ENCODE measurements at places on chromosomes 2 and 18.

DNA sequence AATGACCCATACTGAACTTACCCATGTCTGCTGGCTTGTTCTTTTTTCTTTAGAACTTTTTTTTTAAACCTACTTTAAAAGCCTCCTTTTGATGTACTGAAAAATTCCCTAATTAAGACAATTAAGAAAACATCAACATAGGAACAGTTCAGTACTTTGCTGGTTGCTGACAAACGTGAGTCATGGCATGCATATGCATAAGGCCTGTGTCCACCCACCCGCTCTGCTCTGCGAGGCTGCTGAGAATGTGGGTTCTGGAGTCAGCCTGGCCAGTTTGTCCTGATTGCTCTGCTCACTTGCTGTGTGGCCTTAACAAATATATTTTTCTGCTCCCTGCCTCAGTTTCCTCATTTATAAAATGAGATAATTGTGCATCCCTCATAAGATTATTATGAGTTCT is 27.3 kb downstream of the LAMA3 start:
- no peaks in the 10 kb centered on the region for H3K36me3 ChIP-seq
- peak overlapping the region; percentile 43 for H3K27ac ChIP-seq
- DNase-seq = no peak
- H3K27me3 ChIP-seq = no peaks in the 10 kb centered on the region

DNA sequence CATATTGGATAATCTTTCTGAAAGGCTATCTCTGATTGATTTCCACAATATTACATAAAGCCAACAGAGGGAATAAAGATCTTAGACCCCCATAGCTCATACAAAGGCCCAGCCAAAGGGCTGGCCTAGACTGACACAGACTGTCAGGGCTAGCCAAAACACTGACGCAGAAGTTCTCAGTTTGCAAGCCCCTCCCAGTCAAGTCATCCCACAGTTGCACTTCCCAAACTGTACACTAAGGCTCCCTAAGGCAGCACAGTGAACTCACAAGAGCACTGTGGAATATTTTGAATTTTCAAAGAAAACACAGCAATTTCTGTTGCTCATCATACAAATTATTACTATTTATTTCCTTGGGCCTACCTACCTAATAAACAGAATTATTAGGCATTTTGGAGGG is 244.9 kb downstream of the SP3 start:
- H3K36me3 ChIP-seq = no peaks in the 10 kb centered on the region
- H3K4me1 ChIP-seq = no peaks in the 10 kb centered on the region
- DNase-seq = no peak
- H3K4me3 ChIP-seq = no peak overlapping the region

DNA sequence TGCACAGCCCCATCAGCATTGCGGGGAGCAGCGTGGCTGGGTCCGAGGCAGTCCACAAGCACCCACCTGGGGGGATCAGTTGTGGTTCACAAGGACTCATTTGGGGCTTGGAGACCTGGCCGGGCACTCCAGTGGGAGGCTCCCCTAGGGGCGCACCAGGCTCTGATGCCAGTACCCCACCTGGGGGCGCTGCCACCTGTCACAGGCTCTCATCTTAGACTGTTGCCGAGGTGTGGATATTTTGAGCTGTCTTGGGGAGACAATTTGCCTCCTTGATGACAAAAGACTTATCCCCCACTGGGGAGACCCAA is 3.0 kb downstream of the ADRA2B start:
- no peak overlapping the region for H3K27ac ChIP-seq

DNA sequence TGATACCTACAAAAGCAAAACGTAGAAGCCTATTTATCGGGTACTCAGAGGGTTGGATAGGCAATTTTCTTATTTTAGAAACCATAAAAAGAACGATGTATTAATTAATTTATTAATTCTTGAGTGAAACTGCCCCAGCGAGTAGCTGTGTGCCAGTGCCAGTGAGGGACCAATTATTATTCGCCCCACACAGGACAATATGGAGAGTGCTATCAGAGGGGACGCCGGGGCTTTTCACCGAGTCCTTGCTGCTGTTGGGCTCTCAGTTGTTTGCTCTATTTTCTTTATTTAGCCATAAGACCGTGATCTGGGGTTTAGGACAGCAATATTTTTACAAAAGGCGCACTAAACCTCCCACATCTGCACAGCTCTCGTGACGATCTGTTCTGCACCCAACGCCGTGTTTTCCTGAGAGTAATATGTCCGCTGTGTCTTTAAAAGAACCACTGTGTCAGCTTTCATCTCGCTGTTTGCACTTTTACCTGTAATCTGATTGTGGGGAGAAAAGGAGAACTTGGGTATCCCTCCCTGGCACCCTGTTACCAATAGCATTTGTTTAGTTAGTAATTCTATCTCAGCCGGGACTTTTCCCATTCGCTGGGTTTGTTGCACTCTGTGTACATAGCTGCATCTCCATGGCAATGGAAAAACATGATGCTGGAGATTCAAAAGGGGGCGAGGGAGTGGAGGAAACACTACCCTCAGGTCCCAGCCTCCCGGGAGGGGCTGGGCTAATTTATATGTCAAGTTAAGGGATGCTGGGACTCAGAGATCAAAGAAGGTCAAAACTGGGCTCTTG is 30.1 kb upstream of the ZNF516 start:
- no peaks in the 10 kb centered on the region for H3K36me3 ChIP-seq
- H3K4me3 ChIP-seq = peak overlapping the region; percentile 38
- H3K4me1 ChIP-seq = peaks cover 10% of the 10 kb centered on the region
- H3K27ac ChIP-seq = peak overlapping the region; percentile 68

- H3K4me3 ChIP-seq = no peak overlapping the region
- H3K27ac ChIP-seq = no peak overlapping the region
- no peaks in the 10 kb centered on the region for H3K27me3 ChIP-seq
- no peak for DNase-seq
Observed at GRCh38 chr2:170088776-170089175, 89.2 kb upstream of the MYO3B start.

- H3K4me3 ChIP-seq = no peak overlapping the region
- H3K27ac ChIP-seq = no peak overlapping the region
- no peaks in the 10 kb centered on the region for H3K36me3 ChIP-seq
- DNase-seq = no peak
- H3K4me1 ChIP-seq = peaks cover 6% of the 10 kb centered on the region
- H3K27me3 ChIP-seq = peaks cover 7% of the 10 kb centered on the region
Observed at GRCh38 chr18:59576541-59577385, 120.5 kb downstream of the CCBE1 start.

GRCh38 chr2:201678401-201678800 is 20.0 kb downstream of the MPP4 start:
- H3K36me3 ChIP-seq = no peaks in the 10 kb centered on the region
- peaks cover 7% of the 10 kb centered on the region for H3K27me3 ChIP-seq
- H3K4me1 ChIP-seq = no peaks in the 10 kb centered on the region
- DNase-seq = no peak
- H3K27ac ChIP-seq = no peak overlapping the region

DNA sequence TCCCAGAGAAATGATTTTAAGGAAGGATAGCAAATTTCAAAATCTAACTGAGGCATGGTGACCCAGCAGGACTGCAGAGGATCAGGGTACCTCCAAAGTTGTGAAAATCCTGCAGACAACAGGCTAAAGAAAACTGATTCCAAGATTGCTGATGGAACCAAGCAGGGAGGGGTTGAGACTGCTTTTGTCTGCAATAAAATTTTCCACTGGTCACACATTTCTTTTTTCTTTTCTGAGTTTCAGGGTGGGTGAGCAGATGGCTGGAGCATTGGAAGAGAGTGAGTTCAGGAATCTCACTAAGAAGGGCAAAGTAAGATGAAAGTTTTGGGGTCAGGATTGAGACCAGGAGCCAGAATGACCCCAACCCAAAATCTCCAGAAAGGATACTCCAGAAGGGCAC is 321.0 kb downstream of the TNS1 start:
- no peaks in the 10 kb centered on the region for H3K36me3 ChIP-seq
- H3K27ac ChIP-seq = peak overlapping the region; percentile 87
- no peak overlapping the region for H3K4me3 ChIP-seq
- H3K27me3 ChIP-seq = no peaks in the 10 kb centered on the region

DNA sequence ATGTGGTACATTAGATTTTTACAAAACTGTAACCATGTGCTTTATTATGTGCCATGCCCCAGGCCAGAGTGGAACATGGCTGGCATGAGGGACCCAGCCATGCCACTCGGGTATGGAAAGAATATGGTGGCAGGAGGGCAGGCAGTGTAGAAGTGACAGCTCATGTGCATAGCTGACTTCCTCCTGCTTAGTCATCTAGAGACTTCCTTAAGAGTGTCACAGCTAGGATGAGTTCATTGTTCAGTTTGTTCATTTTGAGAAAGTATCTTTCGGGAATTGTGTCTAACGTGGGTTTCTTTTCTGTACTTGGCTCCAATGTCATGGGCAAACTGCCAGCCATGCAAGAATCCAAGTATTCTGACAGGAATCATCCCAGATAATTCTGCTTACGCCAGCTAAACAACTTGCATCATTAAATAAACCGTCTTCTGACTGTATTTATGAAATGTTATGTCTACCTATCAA is 94.3 kb upstream of the ITGB6 start:
- peak overlapping the region; percentile 43 for H3K27ac ChIP-seq
- H3K36me3 ChIP-seq = no peaks in the 10 kb centered on the region
- DNase-seq = no peak
- H3K4me1 ChIP-seq = peaks cover 18% of the 10 kb centered on the region

GRCh38 chr18:47399475-47399874 is 148.0 kb upstream of the SKOR2 start:
- DNase-seq = no peak
- no peak overlapping the region for H3K4me3 ChIP-seq
- H3K27me3 ChIP-seq = no peaks in the 10 kb centered on the region
- no peaks in the 10 kb centered on the region for H3K36me3 ChIP-seq
- no peak overlapping the region for H3K27ac ChIP-seq

- no peak overlapping the region for H3K4me3 ChIP-seq
- DNase-seq = no peak
- no peaks in the 10 kb centered on the region for H3K36me3 ChIP-seq
- peaks cover 4% of the 10 kb centered on the region for H3K4me1 ChIP-seq
- H3K27ac ChIP-seq = no peak overlapping the region
- H3K27me3 ChIP-seq = no peaks in the 10 kb centered on the region
Observed at GRCh38 chr18:55912919-55913318, 324.9 kb upstream of the TCF4 start.

- no peaks in the 10 kb centered on the region for H3K4me1 ChIP-seq
- H3K27me3 ChIP-seq = no peaks in the 10 kb centered on the region
- H3K27ac ChIP-seq = no peak overlapping the region
- no peaks in the 10 kb centered on the region for H3K36me3 ChIP-seq
- H3K4me3 ChIP-seq = no peak overlapping the region
Observed at GRCh38 chr18:2948038-2948437, 64.9 kb downstream of the LPIN2 start.

GRCh38 chr2:216803791-216804190 is 56.1 kb downstream of the TNP1 start:
- no peaks in the 10 kb centered on the region for H3K36me3 ChIP-seq
- H3K4me1 ChIP-seq = peaks cover 37% of the 10 kb centered on the region
- no peak overlapping the region for H3K4me3 ChIP-seq
- DNase-seq = no peak
- no peaks in the 10 kb centered on the region for H3K27me3 ChIP-seq
